ENCODE measurements at places on chromosomes 13 and 19. TPM values are rescaled to one million over a fixed set of nuclear protein-coding genes. Genes with fewer than 3 reads are reported as not detected.

The ZAR1L gene
- polyA plus RNA-seq: not detected

The NALCN gene
- 0.07 TPM for polyA plus RNA-seq

The U2AF1L4 gene
- polyA plus RNA-seq: 14.7 TPM

DNA sequence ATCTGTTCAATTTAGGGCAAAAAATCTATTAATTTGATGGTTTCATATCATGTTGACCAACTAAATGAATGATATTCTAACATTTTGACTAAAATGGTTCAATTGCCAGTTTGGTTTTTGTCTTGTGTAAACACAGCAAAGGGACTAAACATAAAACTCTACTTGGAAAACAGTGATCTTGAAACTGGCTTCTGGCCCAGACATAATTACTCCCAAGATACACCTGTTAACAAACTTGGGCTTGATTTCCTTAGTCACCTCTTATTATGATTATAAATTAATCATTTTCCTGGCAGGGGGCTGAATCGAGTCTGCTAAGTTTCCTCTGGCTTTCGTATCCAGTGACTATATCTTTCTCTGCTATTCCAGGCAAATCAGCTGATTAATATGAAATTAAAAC, 78.0 kb upstream of the OXGR1 start:
- DNase-seq: no peak

DNA sequence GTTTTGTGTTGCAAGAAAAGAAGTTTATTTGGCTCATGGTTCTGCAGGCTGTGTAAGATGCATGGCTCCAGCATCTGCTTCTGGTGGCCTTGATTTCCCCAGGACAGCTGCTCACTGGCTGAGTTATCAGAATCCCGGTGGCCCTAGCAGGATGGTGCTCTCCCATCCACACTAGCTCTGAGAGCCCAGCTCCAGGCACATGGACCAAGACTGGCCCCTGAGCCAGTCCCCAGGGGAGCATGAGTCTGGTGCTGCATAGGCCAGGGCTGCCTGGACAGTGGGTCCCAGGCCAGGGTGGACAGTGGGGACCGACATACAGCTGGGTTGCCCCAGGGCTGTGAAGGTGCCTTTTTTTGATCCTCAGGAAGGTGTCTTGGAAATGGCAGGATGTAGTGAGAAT, 10.4 kb downstream of the ADGRE2 start:
- DNase-seq: no peak

- DNase-seq: no peak
Observed at GRCh38 chr19:17389957-17390664, 3.9 kb downstream of the CCDC194 start.

The TMEM238 gene
- polyA plus RNA-seq: 0.24 TPM

DNA sequence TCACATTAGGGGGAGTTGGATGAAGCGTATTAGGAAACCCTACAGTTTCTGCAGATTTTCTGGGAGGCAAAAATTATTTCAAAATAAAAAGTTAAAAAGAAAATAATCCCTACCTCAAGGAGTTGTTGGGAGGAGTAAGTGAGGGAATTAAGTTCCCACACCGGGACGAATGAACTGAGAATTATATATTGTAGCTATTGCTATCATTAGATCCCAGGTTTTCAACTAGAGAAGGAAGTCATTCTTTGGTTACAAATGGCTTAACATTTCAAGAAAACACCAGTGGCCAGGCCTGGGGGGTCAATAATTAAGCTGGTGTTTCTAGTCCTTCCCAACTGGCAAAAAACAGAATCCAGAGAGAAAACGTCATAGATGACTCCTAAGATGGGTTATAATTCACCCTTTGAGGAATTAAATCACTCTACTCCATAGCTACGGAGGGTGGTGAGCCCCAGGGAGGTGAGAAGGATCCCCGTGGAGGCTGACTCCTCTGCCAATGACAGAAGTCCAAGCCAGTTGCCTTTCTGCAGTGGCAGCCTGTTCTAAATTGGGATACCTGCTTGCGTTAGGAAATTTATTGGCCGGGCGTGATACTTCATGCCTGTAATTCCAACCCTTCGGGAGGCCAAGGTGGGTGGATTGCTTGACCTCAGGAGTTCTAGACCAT, 1.2 kb upstream of the MYDGF start:
- DNase-seq: no peak

The FBXL12 gene
- polyA plus RNA-seq: 18.2 TPM

- DNase-seq: no peak
Observed at GRCh38 chr13:112442483-112443090, 66.4 kb downstream of the SPACA7 start.

The YJEFN3 gene
- polyA plus RNA-seq: 1.2 TPM

The CYP2F1 gene
- not detected for polyA plus RNA-seq
